ENCODE measurements at places on chromosomes 4 and X.

DNA sequence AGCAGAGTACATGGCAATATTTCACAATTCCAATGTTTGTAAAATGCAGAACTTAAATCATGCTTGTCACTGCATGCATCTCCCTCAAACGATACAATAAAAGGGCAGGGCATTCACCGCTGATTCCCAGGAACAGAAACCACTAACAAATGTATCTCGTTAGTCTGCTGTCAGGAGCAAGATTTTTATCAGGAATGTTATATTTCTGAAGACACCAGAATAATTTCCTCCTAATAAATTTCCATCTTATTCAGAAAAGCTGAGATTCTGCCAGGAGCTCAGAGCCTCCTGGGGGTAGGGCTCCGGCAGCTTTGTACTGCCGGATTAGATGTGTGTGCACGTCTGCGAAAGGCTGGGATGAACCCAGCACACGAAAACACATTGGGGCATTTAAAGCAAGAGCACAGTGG lies 54.0 kb upstream of the LDB2 start:
- DNase-seq = no peak

GRCh38 chr4:105586638-105587328 lies 34.4 kb downstream of the ARHGEF38 start:
- no peak for DNase-seq

GRCh38 chr4:121829511-121829910 lies 5.8 kb upstream of the CCNA2 start:
- no peak for DNase-seq

GRCh38 chrX:46850771-46851170 lies 13.9 kb downstream of the RP2 start:
- no peak for DNase-seq

- no peak for DNase-seq
These were observed 124.9 kb downstream of the KDM6A start for GRCh38 chrX:44997888-44998287.

- DNase-seq = no peak
These were observed 39.3 kb downstream of the HMX1 start for GRCh38 chr4:8832113-8832915.

DNA sequence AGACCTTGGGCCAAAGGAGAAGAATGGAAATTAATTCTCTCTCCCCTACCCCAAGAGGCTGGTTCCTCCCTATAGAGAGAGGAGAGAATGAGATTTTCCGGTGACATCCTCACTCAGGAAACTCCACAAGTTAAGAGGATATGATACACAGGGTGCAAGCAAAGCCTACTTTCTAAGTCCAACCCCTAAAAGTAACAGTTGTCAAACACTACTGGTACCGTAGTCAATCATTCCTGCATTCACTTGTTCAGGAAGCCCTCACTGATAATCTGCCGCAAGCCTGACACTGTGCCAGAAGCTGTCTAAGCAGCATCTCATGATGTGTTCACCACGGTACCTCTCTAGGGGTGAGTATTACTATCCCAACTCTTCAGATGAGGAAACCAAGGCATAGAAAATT lies 41.7 kb downstream of the KDR start:
- no peak for DNase-seq

GRCh38 chr4:83029688-83030087 lies 5.3 kb upstream of the COPS4 start:
- no peak for DNase-seq

DNA sequence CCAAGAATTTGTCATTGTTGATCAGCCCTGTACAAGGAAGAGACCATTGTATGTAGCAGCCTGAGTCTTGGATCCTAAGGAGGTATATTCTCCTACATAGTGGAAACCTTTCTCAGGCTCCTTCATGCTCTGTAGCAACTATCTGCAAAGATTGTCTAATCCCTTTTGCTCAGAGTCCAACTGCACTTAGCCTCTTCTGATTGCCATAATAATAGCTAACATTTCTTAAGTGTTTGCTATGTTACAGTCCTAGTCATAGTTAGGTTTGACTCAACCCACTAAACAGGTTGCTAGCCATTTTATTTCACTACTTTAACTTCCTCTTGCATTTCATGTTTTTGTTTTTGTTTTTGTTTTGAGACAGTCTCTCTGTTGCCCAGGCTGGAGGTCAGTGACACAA lies 50.8 kb upstream of the SLC16A2 start:
- no peak for DNase-seq

All from cerebellar nuclear complex (tissue), 1 donor.